ENCODE measurements at places on chromosomes 2 and 18. TPM values are rescaled to one million over a fixed set of nuclear protein-coding genes. Genes with fewer than 3 reads are reported as not detected.
A peak's percentile ranks its signal among the peaks of the same experiment; 100 is the strongest.

DNA sequence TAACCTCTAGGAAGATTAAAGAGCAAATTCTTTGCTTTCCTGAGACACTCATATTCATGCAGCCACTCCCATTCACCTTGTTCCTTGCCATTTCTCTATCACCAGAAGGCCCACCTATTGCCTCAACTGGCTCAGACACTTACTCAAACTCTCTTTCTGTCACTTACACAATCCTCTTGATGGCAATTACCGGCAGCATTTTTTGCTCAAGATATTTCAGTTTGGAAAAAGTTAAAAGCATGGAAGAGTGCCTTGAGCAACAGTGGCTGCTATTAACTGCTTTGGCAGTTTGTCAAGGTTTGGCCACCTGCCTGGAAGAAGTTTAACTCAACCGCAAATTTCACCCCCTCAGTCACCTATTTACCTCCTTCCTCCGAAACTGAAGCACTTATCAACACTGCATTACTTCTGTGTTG lies 1104.0 kb upstream of the PIK3C3 start:
- no peaks in the 10 kb centered on the region for H3K4me1 ChIP-seq
- no peak overlapping the region for H3K27ac ChIP-seq
- no peak for DNase-seq

DNA sequence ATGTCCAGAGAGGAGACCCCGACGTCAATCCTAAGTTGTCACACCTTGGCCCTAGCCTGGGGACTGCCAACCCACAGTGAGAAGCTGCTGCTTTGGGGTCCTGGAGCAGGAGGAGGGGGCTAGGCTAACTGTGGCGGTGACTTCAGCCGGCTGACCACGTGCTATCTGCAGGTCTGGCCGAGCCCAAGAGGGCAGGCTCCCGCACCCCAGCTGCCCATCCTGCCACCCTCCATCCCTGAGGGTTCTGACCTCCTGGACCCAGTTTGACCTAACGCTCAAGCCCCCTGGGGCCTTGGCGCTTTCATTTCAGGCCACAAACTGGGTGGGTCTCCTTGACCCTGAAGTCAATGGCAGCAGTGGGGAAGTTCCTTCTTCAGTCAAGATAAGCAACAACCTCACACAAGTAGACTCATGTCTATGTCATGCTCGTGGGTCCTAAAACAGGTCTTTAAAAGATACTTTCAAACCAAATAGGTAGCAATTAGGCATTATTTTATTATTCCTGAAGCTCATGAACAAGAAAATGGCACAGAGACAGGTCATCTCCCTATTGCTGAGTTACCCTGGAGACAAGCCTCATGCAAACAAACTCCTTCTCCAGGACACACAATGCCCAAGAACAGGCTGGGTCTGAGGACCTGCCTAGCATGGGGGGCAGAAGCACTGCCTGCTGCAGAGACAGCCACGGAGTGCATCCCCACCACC lies 2.3 kb downstream of the HES6 start:
- H3K4me1 ChIP-seq: no peaks in the 10 kb centered on the region
- DNase-seq: no peak
- H3K4me3 ChIP-seq: no peak overlapping the region
- no peaks in the 10 kb centered on the region for H3K36me3 ChIP-seq
- no peaks in the 10 kb centered on the region for H3K27me3 ChIP-seq

DNA sequence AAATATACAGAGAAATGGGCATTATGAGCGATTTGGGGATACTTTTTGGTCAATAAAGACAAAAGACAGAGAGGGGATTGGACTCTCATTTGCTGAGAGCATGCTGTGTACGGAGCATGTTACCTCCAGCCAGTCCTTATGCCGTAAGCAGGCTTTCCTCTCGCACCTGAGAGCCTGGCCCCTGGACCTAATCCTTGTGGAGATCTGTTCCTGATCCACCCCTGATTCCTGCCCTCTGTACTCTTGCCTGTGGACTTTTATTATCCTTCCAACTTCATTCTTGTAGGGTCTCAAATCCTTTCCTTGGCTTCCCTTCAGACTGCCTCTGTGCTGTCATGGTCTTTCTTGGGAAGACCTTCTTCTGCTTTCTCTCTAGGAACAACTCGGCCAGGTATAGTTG lies 803.1 kb upstream of the RAB6C start:
- H3K4me1 ChIP-seq: no peaks in the 10 kb centered on the region
- no peak overlapping the region for H3K27ac ChIP-seq
- no peak for DNase-seq
- H3K4me3 ChIP-seq: no peak overlapping the region
- H3K27me3 ChIP-seq: no peaks in the 10 kb centered on the region

DNA sequence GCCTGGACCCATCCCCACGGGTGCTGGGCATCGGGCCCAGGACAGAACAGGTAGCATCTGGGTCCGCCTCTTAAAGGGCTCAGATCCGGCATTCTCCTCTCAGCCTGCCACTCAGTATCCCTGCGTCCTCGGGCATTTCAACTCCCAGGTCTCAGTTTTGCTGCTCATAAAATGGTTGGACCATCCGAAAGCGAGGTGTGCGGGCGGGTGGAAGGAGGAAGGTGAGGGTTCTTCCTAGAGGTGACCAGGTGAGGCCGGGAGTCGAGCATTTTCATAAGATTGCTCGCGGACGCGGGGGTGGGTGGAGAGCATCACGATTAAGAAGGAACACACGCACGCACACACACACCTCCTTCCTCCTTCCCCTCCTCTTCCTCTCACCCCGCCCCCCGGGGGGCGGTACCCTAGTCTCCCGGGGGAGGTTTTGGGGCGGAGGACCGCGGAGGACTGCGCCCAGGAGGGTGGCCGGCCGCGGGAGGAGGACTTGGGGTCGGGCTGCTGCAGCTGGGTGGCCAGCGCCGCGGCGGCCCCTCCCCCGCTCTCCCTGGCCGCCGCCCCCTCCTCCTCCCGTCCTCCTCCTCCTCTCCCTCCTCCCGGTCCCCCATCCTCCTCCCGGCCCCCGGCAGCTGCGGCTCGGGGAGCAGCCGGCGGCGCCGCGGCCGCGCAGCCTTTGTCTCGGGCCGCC lies 97.9 kb upstream of the GPR45 start:
- no peaks in the 10 kb centered on the region for H3K27me3 ChIP-seq
- peak; percentile 30 for DNase-seq
- no peak overlapping the region for H3K27ac ChIP-seq

DNA sequence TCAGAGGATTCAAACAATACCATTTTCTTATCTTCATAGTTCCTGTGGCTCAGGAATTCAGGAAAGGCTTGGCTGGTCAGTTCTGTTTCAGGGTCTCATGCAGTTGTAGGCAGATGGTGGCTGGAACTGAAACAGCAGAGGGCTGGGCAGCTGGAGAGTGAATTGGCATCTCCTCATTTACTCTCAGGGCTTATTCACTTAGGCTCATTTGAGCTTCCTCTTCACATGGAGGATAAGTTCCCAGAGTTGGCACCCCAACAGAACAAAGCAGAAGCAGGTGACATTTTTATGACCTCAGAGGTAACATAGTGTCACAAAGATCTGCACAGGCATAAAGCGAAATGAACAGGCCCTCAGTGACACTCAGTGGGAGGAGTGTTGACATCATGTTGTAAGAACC lies 66.1 kb downstream of the RBBP8 start:
- no peaks in the 10 kb centered on the region for H3K4me1 ChIP-seq
- H3K27me3 ChIP-seq: no peaks in the 10 kb centered on the region
- H3K4me3 ChIP-seq: no peak overlapping the region
- DNase-seq: no peak

GRCh38 chr2:128380061-128380889 lies 61.6 kb upstream of the HS6ST1 start:
- no peaks in the 10 kb centered on the region for H3K4me1 ChIP-seq
- H3K36me3 ChIP-seq: no peaks in the 10 kb centered on the region
- DNase-seq: peak; percentile 39

DNA sequence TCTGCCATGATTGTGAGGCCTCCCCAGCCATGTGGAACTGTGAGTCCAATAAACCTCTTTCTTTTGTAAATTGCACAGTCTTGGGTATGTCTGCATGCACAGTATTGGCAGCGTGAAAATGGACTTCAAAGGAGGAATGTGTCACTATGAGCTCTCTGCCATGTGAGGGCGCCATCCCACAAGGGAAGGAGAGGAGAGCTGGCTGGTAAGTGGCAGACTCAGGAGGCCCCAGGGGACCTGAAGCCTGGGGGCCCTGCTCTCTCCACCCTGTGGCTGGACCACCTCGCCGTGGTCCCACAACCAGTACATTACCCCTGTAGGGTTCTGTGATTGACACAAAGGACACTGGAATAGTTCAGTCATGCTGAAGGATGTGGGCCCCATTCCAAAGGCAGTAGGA lies 122.1 kb downstream of the RPIA start:
- no peak overlapping the region for H3K4me3 ChIP-seq
- no peaks in the 10 kb centered on the region for H3K4me1 ChIP-seq
- H3K27me3 ChIP-seq: no peaks in the 10 kb centered on the region
- DNase-seq: no peak
- no peak overlapping the region for H3K27ac ChIP-seq

DNA sequence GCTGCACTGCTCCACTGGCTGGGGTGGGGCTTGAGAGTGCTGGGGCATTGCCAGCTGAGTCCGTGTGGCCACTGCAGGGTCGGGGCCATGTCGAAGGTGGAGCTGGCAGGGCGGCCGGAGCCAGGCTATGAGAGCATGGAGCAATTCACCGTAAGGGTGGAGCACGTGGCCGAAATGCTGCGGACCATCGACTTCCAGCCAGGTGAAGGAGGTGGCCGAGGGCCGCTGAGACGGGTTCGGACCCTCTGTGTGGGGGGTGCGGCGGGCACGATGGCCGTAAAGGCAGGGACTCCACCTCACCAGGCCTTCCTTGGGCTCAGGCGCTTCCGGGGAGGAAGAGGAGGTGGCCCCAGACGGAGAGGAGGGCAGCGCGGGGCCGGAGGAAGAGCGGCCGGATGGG lies 2.1 kb downstream of the UCN start:
- H3K4me3 ChIP-seq: no peak overlapping the region
- H3K27ac ChIP-seq: no peak overlapping the region
- H3K36me3 ChIP-seq: no peaks in the 10 kb centered on the region
- no peak for DNase-seq

DNA sequence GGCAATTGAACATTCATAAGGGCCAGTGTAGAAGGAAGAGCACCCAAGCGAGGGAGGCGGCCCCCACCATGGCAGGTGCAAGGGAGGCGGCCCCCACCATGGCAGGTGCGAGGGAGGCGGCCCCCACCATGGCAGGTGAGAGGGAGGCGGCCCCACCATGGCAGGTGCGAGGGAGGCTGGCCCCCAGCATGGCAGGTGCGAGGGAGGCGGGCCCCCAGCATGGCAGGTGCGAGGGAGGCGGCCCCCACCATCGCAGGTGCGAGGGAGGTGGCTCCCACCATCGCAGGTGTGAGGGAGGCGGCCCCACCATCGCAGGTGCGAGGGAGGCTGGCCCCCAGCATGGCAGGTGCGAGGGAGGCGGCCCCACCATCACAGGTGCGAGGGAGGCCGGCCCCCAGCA lies 24.7 kb upstream of the GPC1 start:
- no peaks in the 10 kb centered on the region for H3K27me3 ChIP-seq
- H3K36me3 ChIP-seq: no peaks in the 10 kb centered on the region
- DNase-seq: no peak
- H3K4me3 ChIP-seq: no peak overlapping the region

GRCh38 chr2:133838642-133839365 lies 270.5 kb upstream of the NCKAP5 start:
- H3K4me1 ChIP-seq: no peaks in the 10 kb centered on the region
- no peak overlapping the region for H3K27ac ChIP-seq
- no peak overlapping the region for H3K4me3 ChIP-seq
- H3K27me3 ChIP-seq: no peaks in the 10 kb centered on the region

DNA sequence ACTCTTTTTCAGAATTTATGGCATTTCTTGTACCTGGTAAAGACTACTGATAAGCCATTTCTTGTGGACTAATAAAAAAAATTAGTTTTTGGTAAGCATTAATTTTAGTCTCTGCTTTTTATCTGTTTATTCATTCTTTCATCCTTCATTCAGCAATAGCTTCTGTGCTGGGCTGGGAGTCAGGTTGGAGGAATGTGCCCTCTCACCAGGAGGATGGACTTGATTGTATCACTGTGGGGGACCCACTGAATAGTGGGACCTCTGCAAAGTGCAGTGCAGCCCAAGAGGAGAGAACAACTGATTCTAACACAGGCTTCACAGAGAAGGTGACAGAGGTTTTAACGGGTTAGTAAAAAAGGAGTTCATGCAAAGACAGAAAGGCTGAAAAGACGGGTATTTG lies 39.1 kb downstream of the CDC42EP3 start:
- no peak for DNase-seq
- no peak overlapping the region for H3K27ac ChIP-seq
- H3K4me1 ChIP-seq: no peaks in the 10 kb centered on the region
- H3K27me3 ChIP-seq: no peaks in the 10 kb centered on the region
- no peak overlapping the region for H3K4me3 ChIP-seq
- no peaks in the 10 kb centered on the region for H3K36me3 ChIP-seq

GRCh38 chr2:73952499-73953446 lies 26.1 kb downstream of the DGUOK start:
- H3K4me3 ChIP-seq: no peak overlapping the region
- no peaks in the 10 kb centered on the region for H3K36me3 ChIP-seq
- no peaks in the 10 kb centered on the region for H3K4me1 ChIP-seq
- no peaks in the 10 kb centered on the region for H3K27me3 ChIP-seq

DNA sequence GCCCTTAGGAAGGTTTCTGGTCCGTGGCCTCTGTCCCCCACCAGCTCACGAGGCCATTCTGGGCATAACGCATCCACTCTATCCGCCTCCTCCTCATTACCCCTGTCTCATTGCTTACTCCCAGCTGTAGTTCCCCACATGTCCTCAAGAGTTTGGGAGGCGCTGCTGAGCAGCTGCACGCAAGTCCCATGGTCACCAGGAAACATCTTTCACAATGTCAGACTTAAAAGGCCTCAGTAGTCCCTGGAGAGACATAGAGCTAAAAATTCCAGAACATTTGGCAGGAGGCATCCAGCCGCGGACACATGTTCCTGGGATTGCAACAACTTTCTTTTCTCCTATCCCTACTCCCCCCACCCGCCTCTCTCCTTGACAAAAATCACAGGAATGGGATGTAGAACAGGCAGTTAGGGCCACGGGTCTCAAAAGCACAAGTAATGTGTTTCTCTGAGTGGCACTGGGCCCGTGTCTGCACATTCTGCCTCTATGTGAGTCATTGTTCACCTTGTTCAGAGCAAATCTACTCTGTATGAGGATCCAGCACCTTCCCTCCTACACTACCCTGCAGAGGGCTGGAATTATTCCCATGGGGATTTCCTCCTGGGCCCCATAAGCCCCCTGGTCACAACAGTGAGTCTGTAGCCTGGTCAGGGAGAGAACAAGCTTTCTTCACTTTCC lies 8.1 kb downstream of the LBH start:
- H3K27ac ChIP-seq: no peak overlapping the region
- no peak overlapping the region for H3K4me3 ChIP-seq
- no peak for DNase-seq
- H3K36me3 ChIP-seq: no peaks in the 10 kb centered on the region

GRCh38 chr2:135055182-135055786 lies 3.2 kb downstream of the RAB3GAP1 start:
- no peaks in the 10 kb centered on the region for H3K36me3 ChIP-seq
- no peak for DNase-seq
- no peaks in the 10 kb centered on the region for H3K4me1 ChIP-seq
- no peaks in the 10 kb centered on the region for H3K27me3 ChIP-seq
- no peak overlapping the region for H3K4me3 ChIP-seq

- no peak for DNase-seq
- no peaks in the 10 kb centered on the region for H3K4me1 ChIP-seq
- no peak overlapping the region for H3K27ac ChIP-seq
- H3K36me3 ChIP-seq: no peaks in the 10 kb centered on the region
- no peaks in the 10 kb centered on the region for H3K27me3 ChIP-seq
Observed at GRCh38 chr2:36371070-36371874, 15.7 kb downstream of the CRIM1 start.

The CREG2 gene
- not detected for total RNA-seq

The PCARE gene
- not detected for total RNA-seq

The UGT1A3 gene
- total RNA-seq: 13.1 TPM

The TMEM178A gene
- total RNA-seq: 1.7 TPM

The ZSWIM2 gene
- total RNA-seq: not detected

The NPPC gene
- not detected for total RNA-seq

The TUBB8B gene
- not detected for total RNA-seq

The MROH2A gene
- total RNA-seq: 7.6 TPM
